ENCODE measurements at places on chromosomes 16 and 17. TPM values are rescaled to one million over a fixed set of nuclear protein-coding genes. Genes with fewer than 3 reads are reported as not detected.

The RNF222 gene
- not detected for total RNA-seq

The MMP28 gene
- 0.26 TPM for total RNA-seq

The CBFA2T3 gene
- total RNA-seq: not detected

The HOXB1 gene
- total RNA-seq: not detected

The KRTAP4-6 gene
- total RNA-seq: not detected

The RSL1D1 gene
- 173 TPM for total RNA-seq

The KCNJ16 gene
- not detected for total RNA-seq

The EPN3 gene
- not detected for total RNA-seq

The CNTD1 gene
- 0.13 TPM for total RNA-seq

Measured in articular chondrocyte of knee joint (primary cell).